ENCODE measurements at places on chromosomes 2 and 18. TPM values are rescaled to one million over a fixed set of nuclear protein-coding genes. Genes with fewer than 3 reads are reported as not detected.

Gene VAMP8
- 626 TPM for polyA plus RNA-seq

Gene SETBP1
- 1.6 TPM for polyA plus RNA-seq

Gene DLX1
- polyA plus RNA-seq: not detected

Gene CHAC2
- 4.9 TPM for polyA plus RNA-seq

Gene KIF5C
- polyA plus RNA-seq: 0.22 TPM
